RWPE2 (cell line): ENCODE measurements at places on chromosomes 16 and 17.

DNA sequence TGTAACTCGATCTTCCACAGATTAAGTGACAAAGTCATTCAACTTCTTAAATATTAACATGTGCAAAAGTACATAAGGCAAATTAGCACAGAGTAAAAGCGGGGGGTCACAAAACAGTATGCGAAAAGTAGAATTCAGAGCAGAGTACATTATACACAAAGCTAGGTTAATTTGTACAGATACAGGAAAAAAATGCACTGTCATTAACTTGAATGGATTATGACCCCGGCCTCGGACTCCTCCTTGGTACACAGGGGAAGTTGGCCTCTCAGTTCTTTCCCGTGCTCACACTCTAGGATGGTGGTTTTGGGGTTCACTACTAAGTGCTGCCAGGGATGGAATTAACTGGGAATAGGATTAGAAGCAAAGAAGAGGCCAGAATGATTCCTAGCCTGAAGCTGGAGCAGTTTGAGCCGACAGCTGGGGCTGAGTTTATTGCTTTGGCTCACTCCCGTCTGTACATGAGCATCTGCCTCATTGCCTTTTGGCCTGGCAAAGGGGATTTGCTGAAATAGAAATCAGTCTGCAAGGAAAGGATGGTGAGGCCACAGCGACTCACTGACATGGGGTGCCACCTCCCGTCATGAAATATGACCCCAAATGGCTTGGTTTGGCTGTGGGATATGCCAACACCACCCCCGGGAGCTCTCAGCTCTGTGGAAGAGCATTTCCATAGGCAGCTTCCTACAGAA, 23.6 kb downstream of the NTN1 start:
- H3K36me3 ChIP-seq = no peaks in the 10 kb centered on the region
- no peak for DNase-seq
- no peak overlapping the region for H3K4me3 ChIP-seq
- no peak overlapping the region for H3K27ac ChIP-seq
- H3K27me3 ChIP-seq = no peaks in the 10 kb centered on the region

GRCh38 chr17:48732688-48733629, 4.4 kb upstream of the HOXB13 start:
- no peaks in the 10 kb centered on the region for H3K36me3 ChIP-seq
- no peaks in the 10 kb centered on the region for H3K4me1 ChIP-seq
- no peak overlapping the region for H3K27ac ChIP-seq
- peaks cover 96% of the 10 kb centered on the region for H3K27me3 ChIP-seq
- no peak overlapping the region for H3K4me3 ChIP-seq

- H3K4me1 ChIP-seq = no peaks in the 10 kb centered on the region
- no peak overlapping the region for H3K27ac ChIP-seq
- no peaks in the 10 kb centered on the region for H3K36me3 ChIP-seq
- no peaks in the 10 kb centered on the region for H3K27me3 ChIP-seq
- DNase-seq = peak; percentile 17
Measured at GRCh38 chr16:12095275-12096156, 119.0 kb downstream of the SNX29 start.

GRCh38 chr17:37672548-37673078, 29.4 kb upstream of the DDX52 start:
- no peaks in the 10 kb centered on the region for H3K27me3 ChIP-seq
- H3K36me3 ChIP-seq = no peaks in the 10 kb centered on the region
- H3K4me1 ChIP-seq = peaks cover 23% of the 10 kb centered on the region
- no peak for DNase-seq
- H3K4me3 ChIP-seq = no peak overlapping the region

DNA sequence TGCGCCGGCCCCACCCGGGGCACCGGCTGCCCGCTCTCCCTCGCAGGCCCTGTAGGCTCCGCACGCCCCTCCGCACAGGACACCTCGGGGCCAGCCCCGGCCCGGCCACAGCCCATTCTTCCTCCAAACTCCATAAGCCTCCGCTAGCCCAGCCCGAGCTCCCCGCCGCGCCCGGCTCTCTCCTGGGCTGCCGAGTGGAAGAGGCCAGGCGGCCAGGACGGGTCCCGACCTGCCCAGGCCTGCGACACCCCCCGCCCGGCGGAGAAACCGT, 397 bp downstream of the NCOR1 start:
- peaks cover 10% of the 10 kb centered on the region for H3K36me3 ChIP-seq
- DNase-seq = peak; percentile 66
- H3K27ac ChIP-seq = peak overlapping the region; percentile 85
- H3K27me3 ChIP-seq = no peaks in the 10 kb centered on the region
- peak overlapping the region; percentile 64 for H3K4me3 ChIP-seq

DNA sequence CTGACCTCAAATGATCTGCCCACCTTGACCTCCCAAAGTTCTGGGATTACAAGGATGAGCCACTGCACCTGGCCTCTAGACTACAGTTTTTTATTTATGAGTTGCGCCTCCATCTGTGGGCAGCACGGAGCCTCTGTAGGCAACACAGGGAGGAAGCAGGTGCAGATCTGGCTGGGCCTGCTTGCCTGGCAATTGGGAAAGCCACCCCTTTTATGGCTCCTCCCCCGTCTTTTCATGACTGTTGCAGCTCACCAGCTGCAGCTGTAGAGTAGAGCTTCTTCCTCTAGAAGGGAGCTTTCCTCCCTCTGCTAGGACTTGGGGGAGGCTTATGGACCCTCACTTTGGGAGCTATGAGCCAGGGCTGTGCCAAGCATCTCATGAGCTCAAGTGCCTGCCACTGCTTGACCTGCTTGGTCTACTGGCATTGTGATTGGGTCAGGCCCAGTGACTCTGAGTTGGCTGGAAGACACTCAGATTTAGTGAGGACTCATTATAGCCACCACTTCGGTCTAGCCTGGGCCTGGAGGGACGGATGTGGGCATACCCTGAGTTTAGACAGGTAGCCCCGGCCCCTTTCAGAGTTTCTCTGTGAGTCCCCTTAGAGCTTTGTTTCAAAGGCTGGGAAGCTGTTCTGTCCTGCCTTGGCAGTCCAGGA, 6.9 kb upstream of the SLC7A6 start:
- no peaks in the 10 kb centered on the region for H3K27me3 ChIP-seq
- peak overlapping the region; percentile 31 for H3K27ac ChIP-seq
- H3K4me1 ChIP-seq = no peaks in the 10 kb centered on the region
- H3K36me3 ChIP-seq = peaks cover 20% of the 10 kb centered on the region

DNA sequence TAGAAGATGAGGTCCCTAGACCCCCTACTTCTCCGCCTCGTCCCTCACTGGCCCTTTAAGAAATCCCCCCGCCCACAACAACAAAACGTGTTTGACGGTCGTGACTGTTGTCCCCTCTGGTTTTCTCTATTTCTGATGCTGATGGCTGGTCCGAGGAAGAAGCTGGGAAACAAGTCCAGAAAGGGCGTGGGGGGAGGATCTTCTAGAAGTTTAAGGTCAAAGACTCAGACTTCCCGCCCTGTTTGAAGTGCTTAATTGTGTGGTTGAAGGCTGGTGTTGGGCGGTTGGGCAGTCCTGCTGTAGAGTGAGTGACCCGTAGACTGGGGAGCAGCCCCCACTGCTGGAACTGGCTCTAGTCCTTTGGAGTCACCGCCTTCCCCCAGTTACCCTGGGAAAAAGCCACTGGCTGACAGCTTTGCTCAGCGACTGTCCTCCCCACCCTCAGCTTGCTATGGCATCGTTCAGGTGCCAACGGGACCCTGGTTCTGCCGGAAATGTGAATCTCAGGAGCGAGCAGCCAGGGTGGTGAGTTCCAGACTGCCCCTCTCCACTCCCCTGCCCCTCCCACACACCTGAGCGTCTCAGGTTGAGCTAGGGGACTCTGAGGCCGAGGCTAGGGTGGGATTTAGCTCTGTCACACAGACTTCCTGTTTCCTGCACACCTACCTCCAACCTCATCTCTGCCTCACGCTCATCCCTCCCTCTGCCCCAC, 1.6 kb downstream of the MLLT6 start:
- H3K27ac ChIP-seq = peak overlapping the region; percentile 78
- peak overlapping the region; percentile 54 for H3K4me3 ChIP-seq
- no peaks in the 10 kb centered on the region for H3K4me1 ChIP-seq

DNA sequence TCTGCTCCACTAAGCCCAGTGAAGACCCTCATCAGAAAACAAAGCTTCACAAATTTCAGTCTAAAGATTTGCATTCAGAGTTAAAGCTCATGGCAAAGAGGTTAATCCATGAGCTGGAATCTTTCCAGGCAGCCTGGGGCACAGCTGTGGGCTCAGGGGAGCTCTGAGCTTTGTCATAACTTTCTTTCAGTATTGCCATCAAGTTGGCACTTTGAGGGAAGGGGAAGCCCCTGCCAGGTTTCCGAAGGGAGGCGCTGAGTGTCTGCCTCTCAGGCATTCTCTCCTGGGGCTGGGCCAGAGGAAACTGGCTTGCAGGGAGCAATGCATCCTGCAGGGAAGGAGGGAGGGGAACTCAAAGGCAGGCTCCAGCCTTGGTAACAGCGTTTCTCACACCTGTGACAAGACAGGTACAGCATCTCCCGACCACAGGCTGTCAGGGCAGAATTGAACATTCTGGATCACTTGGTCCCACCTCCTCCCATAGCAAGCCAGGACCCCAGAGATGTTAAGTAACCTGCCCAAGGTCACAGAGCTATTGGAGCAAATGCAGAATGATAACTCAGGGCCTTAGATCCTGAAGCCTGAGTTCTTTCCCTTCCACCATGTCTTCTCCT, 3.9 kb downstream of the LPO start:
- no peak overlapping the region for H3K4me3 ChIP-seq
- no peaks in the 10 kb centered on the region for H3K4me1 ChIP-seq
- peaks cover 18% of the 10 kb centered on the region for H3K27me3 ChIP-seq
- DNase-seq = no peak
